ENCODE measurements at places on chromosomes 4 and X.

- DNase-seq = no peak
Measured at GRCh38 chr4:105989485-105990242, 94.4 kb downstream of the NPNT start.

- no peak for DNase-seq
Measured at GRCh38 chrX:116009861-116010710, 160.5 kb upstream of the AGTR2 start.

DNA sequence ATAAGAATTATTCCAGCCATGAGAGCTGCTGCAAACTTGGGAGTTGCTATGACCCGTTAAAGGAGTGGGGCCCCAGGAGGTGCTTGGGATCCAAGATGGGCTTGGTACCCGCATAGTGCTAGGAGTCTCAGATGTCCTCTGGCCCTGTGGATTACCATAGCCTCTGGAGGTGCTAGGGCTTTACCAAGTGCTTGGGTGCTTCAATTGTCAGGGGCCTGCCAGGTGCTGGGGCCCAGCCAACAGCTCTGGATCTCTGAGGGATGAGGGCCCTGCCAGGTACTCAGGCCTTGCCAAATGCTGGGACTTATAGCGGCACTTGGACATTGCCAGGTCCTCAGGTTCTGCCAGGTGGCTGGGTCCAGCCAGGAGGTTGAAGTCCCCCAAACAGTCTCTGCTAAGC is 32.0 kb upstream of the USP51 start:
- DNase-seq = no peak

GRCh38 chrX:18172970-18173369 is 47.7 kb downstream of the BEND2 start:
- DNase-seq = no peak

GRCh38 chrX:135536877-135537276 is 16.4 kb downstream of the INTS6L start:
- no peak for DNase-seq
